Smooth muscle cell of the coronary artery (primary cell): ENCODE measurements at places on chromosomes 3 and 15. TPM values are rescaled to one million over a fixed set of nuclear protein-coding genes. Genes with fewer than 3 reads are reported as not detected.

The C2CD4A gene
- 0.98 TPM in 1 of 2 replicates, not detected in the other for total RNA-seq

The CDHR4 gene
- total RNA-seq: 1.3 TPM in 1 of 2 replicates, not detected in the other

The CRABP1 gene
- total RNA-seq: not detected in 2 replicates

The SPATA12 gene
- total RNA-seq: under 0.01 and 0.23 TPM in 2 replicates

The ABHD5 gene
- 18.0 and 38.4 TPM in 2 replicates for total RNA-seq

The SCN10A gene
- not detected in 2 replicates for total RNA-seq

The WDR72 gene
- not detected in 2 replicates for total RNA-seq

The IL20RB gene
- total RNA-seq: 0.53 and 13.2 TPM in 2 replicates
